Left cardiac atrium (tissue), 4 donors: ENCODE measurements at places on chromosomes 7 and 10. TPM values are rescaled to one million over a fixed set of nuclear protein-coding genes. Genes with fewer than 3 reads are reported as not detected.

DNA sequence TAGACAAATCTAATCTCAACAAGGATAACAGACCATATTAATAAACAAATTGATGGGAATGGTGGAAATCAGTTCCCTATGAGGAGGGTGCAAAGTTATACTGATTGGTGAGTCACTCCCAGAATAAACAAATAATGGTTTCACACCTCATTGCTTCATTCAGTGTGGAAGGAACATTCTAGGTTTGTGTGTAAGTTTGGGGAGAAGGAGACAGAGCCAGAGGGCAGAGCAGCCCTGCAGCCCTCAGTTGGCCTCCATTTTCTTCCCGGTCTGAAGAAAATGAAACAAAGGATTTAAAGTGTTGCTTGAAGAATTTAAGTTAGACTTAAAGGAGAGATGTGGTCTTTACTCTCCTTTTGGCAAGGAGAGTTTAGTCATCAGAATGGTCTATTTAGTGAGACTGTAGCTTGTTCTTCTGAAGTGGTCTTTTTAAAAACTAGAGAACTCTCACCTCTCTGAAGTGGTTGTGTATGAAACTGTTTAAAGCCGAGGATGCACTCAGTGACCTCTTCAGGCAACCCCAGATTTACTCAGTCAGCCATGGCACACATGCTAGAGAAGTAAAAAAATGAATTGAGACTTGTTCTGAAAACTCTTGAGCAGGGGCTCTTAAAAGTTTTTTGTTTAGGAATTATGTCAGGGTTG lies 27.2 kb downstream of the IKZF1 start:
- DNase-seq, result no peak

GRCh38 chr10:130746311-130746710 lies 565.2 kb downstream of the TCERG1L start:
- no peak for DNase-seq

Gene IDI2
- not detected for total RNA-seq

DNA sequence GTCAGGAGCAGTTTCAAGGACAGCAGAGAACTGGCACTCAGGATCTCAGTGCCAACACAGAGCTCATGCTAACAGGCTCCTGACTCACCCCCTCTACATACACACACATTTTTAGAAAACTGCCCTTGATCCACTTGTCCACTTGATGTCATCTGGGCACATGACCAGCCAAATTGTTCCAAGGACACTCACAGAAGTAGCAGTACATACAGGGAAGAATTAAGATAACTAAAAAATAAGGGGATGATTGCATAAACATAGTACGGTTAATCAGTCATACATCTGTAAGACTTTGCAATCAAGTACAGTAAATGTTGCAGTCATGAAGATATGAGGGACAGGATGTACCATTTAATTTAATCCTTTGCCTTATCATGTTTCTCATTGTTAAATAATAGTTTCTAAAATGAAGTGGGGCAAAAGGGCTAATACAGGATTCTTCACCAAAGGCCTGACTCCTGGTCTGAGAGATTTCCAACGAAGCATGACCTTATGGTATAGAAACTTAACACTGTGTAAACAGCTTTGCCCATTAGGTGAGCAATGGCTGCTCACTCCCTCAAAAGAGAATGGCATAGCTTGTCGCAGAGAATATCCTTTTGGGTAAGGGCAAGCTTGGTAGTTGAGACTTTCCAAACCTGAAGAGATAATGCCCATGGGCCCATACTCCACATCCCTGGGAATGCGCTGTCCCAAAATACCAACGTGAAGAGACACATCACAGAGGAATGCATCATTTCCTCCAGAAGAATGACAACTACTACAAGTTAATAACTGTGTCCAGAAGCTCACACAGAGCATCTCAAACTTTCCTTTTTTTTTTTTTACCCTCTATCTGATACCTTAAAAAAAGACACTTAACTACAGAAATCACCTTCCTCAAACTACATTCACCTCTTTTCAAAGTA lies 94.1 kb downstream of the ARMH3 start:
- DNase-seq, result peak; percentile 56

- no peak for DNase-seq
Measured at GRCh38 chr10:97426776-97427570, 982 bp downstream of the PGAM1 start.

Gene C10orf67
- 0.27 TPM for total RNA-seq

GRCh38 chr10:73910764-73911552 lies at the start of gene PLAU:
PLAU (plus strand) TSS chr10:73911132; CDS start chr10:73911556, 424 bp downstream.
- DNase-seq, result peak; percentile 54

Gene DNAJB6
- 158 TPM for total RNA-seq

GRCh38 chr10:62054830-62055229 lies 153.3 kb downstream of the ARID5B start:
- no peak for DNase-seq

GRCh38 chr7:99171731-99172130 lies 27.8 kb upstream of the SMURF1 start:
- DNase-seq, result no peak

DNA sequence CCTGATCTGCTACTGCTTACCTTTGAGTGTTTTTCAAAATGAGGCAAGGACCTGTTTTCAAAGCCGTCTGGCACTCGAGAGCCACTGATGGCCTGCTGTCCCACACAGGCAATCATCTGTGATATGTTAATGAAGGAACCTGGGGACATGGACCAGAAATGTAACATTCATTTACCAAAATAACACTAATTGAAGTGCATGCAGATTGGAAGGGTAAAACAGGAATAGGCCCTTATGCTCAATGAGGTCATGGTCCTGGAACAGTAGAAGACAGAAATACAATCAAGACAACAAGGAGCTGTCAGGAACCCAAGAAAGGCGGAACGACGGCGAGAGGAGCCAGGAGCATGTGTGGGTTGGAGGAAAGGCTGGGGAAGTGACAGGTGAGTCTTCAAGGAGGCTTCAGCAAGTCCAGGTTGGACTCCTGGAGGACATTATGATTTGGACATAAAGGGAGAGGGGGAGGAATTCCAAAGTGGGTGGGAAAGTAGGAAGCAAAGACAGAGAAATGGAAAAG lies 28.3 kb downstream of the POLR3A start:
- no peak for DNase-seq

- no peak for DNase-seq
Measured at GRCh38 chr7:135620980-135621850, 41.1 kb upstream of the STMP1 start.

Gene COBL
- total RNA-seq, result 28.1 TPM

DNA sequence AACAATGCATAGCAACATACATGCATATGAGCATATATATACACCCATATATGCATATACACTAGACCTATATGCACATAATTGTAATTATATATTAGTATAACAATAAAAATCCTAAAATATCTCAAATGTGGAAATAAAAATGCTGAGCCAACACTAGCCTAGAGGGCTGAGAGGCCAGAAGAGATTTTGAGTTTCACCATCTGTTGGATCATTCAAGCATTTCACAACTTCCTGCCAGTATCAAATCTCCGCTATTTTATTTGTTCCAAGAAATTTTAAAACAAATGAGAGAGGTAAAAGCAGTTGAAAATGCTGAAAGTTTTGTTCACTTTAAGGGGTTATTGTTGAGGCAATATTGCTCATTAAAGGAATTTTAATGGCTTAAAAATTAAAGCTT lies 187.0 kb downstream of the PCDH15 start:
- no peak for DNase-seq

- DNase-seq, result no peak
Measured at GRCh38 chr10:33196377-33196706, 138.1 kb downstream of the NRP1 start.

GRCh38 chr10:121765204-121765603 lies 162.6 kb downstream of the ATE1 start:
- no peak for DNase-seq

Gene TMEM139
- 2.3 TPM for total RNA-seq

- no peak for DNase-seq
Measured at GRCh38 chr7:67825356-67825755, 828.7 kb downstream of the TYW1 start.

DNA sequence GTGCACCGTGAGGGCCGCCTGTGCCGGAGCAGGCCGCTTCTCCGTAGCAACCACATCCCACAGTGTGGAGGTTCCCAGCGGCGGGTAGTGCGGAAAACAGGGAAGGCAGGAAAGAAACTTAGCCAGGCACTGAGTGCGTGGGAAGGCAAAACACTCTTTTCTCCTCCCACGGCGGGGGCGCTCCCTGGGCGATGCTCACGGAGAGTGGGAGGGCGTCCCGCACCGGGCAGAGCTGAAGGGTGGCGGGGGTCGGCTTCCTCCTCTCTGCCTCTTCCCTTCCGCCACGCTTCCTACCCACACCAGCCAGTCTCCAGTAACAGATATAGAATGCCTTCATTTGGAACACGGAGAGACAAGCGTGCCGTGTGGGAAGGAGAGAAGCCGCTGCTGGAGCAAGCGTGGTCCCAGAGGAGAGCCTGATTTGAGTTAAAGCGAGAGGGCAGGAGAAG lies 252.5 kb downstream of the PAXIP1 start:
- no peak for DNase-seq

DNA sequence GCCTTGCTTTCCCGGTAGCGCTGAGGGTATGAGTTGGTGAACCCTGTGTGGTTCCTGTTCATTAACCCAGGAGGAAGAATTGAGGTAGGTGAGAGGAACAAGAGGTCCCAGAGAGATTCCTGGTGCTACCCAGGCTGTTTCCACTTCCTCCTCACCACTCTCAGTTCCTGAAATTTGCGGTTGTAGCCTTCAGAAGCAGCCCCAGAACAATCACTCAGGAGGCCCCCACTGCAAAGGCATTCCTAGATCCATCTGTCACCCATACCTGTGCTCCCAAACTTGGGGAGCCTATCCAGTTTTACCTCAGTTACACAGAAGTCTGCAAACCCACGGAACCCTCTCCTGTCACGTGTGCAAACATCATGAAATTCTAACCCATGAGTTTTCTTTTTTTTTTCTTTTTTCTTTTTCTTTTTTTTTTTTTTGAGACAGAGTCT lies 9.0 kb upstream of the PIP4K2A start:
- no peak for DNase-seq

Gene RTKN2
- 0.13 TPM for total RNA-seq

GRCh38 chr7:17120756-17121155 lies 177.7 kb upstream of the AHR start:
- DNase-seq, result no peak

Gene CDH23
- 8.0 TPM for total RNA-seq

Gene NRP1
- 110 TPM for total RNA-seq

Gene SCIN
- total RNA-seq, result 1.3 TPM

GRCh38 chr10:72318418-72319262 lies 36.1 kb downstream of the DNAJB12 start:
- DNase-seq, result no peak

DNA sequence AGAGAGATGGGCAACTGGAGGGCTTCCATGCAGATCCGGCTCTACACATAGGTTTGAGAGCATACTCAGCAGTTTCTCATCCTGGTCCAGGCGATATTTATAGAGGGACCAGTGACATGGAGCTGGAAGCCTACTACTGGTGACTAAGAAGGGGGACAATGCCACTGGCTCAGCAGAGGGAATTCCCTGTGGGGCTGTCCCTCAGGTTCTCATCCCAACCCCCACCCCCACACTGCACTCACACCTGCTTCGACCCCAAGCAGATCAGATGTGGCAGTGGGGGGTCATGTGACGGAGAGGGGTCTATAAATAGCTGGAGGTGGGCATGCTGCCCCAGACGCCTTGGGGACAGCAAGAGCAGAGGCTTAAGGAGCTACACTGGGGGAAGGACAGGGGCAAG lies at the start of gene CLCN1:
Gene CLCN1 (plus strand): TSS at position 336 of the 400 bp plus-strand sequence. CDS start 102 bp downstream, outside the sequence.
- DNase-seq, result no peak

DNA sequence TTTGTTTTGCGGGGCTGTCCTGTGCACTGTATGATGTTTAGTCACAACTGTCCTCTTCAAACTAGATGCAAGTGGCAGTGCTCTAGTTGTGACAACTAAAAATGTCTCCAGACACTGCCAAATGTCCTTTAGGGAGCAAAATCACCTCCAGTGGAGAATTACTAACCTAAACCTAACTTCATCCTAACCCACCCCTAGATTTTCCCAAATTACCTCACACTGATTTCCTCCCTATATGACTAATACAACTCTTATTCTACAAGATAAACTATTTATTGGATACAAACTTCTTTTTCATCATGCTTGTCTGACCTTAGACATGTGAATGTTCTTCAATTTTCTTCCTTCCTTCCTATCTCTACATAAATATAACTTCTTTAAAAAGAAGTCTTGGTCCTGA lies 26.4 kb downstream of the PNPLA8 start:
- no peak for DNase-seq

- DNase-seq, result no peak
Measured at GRCh38 chr10:57338823-57339558, 928.7 kb downstream of the IPMK start.

GRCh38 chr7:19957664-19958063 lies 184.2 kb upstream of the TMEM196 start:
- DNase-seq, result no peak

DNA sequence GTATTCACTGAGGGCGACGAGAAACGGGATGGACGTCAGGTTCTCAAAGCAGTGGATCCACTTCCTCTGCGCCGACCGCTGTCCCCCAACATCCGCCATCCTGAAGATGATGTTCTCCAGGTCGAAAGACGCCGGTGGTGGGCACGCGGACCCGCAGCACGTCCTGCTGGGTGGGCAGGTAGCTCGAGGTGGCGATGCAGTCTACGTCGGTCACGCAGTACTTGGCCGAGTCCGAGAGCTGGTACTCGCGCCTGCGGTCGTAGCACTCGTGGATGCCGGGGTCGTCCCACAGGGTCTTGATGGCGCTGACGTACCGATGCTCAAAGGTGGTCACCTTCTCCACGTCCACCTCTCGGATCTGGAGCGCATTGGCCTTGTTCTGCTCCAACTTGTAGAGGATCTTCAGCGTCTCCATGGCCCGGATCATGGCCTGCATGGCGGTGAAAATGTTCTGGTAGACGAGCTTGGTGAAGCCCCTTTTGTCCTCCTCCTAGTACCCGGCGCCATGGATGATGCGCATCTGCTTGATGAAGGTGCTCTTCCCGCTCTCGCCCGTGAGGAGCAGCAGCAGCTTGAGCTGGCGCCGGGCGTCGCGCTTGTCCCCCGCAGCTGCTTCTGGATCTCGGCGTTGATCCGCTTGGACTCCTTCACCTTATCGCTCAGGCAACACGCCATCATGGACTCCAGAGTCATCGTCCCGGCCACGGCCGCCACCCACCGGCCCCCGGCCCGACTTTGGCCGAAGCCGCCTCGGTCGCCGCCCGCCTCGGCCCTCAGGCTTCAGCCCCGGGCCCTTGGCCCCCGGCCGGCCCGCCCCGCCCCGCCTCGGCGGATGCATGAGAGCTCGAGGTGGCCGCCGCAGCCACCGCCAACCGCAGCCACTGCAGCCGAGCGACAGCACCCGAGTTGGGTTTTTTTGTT lies 122.9 kb upstream of the KCTD7 start:
- peak; percentile 31 for DNase-seq
